Naive thymus-derived CD8-positive, alpha-beta T cell (primary cell): ENCODE measurements at places on chromosomes 6 and 20.

DNA sequence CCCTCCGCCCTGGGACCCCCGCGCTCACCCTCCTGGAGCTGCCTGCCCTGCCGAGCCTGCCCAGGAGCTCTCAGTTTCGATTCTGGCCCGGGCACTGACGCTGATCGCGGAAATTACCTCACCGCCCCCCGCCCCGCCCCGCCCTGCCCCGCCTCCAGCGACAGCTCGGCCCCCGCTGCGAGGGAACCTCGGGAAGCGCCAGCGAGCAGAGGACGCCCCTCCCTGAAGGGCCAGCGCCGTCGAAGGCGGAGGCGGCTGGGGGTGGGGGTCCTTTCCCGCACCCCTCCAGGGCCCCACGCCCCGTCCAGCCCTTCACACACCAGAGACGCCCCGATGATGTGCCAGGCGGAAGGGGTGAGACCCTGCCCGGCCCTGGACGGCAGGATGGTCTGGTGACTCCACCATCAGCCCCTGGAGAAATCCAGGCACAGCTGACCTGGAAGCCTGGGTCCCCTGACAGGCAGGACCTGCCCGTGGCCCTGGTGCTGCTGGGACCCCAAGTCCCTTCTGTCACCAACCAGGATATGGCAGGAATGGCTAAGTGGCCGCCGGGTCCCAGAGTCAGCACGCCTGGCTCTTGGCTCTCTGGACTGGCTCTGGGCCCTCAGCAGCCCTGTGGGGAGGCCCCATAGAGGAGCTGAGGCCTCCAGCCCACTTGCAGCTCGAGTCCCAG, at the start of gene HELZ2:
HELZ2 (minus strand) TSS at position 84 of the 673 bp plus-strand sequence. CDS start 1,854 bp downstream, outside the sequence.
- DNase-seq, result peak; percentile 48

GRCh38 chr20:51876313-51876940, 74.1 kb upstream of the SALL4 start:
- DNase-seq, result no peak

GRCh38 chr6:137717074-137718073, 149.7 kb upstream of the TNFAIP3 start:
- DNase-seq, result peak; percentile 79

DNA sequence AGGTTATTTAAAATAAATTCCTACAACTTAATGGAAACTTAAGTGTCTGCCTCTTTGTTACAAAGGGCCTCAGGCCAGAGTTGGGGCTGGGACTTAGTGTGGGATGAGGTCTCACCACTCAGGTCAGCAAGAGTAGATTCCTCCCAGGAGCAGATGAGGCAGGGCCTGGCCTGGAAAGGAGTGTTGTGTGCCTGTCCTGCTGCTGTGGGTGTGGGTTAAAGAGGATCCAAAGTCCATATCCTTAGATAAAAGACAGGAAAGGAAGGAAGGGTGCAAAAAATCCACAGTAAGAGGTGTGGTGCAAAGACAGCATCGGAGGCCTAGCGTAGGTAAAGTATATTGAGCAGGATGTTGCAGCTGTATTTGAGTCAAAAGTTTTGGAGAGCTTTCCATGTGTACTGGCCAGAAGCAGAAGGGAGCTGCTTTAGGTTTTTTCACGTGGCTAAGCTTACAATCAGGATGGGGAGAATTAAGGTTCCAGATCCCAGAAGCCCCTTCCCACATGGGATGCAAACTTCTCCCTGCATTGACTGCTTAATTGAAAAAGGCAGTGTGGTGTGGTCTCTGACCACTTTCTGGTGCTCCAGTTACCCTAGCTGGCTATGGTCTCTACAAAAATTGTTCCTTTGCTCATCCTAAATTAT, 12.8 kb upstream of the PLCG1 start:
- DNase-seq, result no peak

DNA sequence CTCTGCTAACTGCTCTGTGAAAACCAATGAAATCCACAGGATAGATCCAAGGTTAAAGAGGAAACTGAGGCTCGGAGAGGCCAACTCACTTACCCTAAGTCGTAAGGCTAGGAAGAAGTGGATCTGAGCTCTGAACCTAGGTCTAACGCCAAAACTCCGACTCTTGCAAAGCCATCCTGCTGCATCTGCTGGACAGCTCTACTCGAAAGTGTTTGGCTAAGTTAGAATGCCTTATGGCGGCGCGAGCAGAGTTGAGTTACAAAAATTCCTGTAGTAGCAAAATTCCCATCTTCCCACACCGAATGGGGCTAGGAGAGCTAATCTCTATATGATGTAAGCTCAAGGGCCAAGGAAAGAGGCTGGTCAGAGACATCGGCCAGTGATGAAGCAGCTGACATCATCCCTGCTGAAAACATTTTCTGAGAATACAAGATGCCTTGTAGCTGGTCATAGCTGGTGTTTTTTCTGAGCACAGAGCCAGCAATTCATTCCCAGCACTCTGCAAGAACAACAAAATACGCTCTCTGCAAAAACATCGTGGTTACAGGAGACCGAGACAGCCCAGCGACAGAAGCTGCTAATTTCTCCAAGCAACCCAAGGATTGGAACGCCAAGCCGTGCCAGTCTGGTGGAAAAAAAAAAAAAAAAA, 1.8 kb downstream of the SPATA2 start:
- DNase-seq, result no peak

DNA sequence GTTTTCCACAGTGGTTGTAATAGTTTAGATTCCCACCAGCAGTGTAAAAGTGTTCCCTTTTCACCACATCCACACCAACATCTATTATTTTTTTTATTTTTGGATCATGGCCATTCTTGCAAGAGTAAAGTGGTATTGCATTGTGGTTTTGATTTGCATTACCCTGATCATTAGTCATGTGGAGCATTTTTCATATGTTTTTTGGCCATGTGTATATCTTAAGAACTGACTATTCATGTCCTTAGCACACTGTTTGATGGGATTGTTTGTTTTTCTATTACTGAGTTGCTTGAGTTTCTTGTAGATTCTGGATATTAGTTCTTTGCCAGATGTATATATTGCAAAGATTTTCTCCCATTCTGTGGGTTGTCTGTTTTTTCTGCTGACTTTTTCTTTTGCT, 820.1 kb downstream of the TENT5A start:
- DNase-seq, result no peak

GRCh38 chr6:96164802-96165201, 149.0 kb downstream of the FUT9 start:
- DNase-seq, result no peak

DNA sequence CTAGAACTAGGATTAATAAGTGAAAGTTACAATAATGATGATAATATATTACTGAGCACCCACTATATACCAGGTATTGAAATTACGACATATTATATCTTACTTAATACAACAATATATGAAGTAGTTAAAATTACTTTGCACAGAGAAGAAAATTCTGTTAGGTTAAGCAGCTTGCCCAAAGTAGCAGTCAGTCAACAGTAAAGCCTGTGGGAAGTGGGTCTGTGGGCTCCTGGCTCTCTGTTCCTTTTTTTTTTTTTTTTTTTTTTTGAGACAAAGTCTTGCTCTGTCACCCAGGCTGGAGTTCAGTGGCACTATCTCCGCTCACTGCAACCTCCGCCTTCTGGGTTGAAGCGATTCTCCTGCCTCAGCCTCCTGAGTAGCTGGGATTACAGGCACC, 4.8 kb upstream of the GTF2H4 start:
- no peak for DNase-seq

GRCh38 chr20:33568378-33568777, 78.5 kb downstream of the CBFA2T2 start:
- DNase-seq, result no peak

- DNase-seq, result no peak
Measured at GRCh38 chr20:53281557-53282117, 309.5 kb downstream of the TSHZ2 start.

GRCh38 chr20:1825507-1825906, 69.7 kb upstream of the SIRPA start:
- DNase-seq, result no peak

GRCh38 chr6:120164531-120164930, 815.0 kb upstream of the MAN1A1 start:
- no peak for DNase-seq

GRCh38 chr20:54047048-54047447, 23.3 kb downstream of the BCAS1 start:
- DNase-seq, result no peak

- no peak for DNase-seq
Measured at GRCh38 chr20:41272339-41272738, 45.2 kb downstream of the ZHX3 start.

GRCh38 chr20:12969071-12969669, 39.6 kb upstream of the SPTLC3 start:
- DNase-seq, result no peak

DNA sequence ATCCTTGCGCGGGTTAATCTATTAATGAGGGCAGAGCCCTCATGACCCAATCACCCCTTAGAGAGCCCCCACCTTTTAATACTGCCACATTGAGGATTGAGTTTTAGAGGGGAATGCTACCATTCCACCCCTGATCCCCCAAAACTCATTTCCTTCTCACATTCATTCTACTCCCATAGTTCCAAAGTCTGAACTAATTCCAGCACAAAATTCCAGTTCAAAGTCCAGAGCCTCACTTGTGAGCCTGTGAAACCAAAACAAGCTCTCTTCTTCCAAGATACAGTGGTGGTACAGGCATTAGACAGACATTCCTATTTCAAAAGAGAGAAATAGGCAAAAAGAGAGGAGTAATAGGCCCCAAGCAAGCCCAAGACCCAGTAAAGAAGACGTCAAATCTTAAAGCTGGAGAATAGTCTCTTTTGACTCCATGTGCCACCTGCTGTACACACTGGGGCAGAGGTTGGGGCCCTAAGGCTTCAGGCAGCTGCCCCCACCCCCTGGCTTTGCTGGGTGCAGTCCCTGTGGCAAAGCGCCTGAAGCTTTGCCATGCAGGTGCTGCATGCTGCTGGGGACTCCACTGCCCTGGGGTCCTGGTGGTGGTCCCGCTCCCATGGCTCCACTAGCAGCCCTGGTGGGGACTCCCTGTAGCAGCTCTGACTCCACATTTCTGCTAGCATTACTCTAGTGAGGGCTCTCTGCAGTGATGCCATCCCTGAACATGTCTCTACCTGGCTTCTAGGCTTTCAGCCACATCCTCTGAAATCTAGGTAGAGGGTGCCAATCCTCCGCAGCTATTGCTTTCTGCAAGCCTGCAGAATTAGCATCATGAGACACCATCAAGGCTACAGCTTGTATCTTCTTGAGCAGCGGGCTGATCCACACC, 41.3 kb downstream of the RSPH3 start:
- DNase-seq, result peak; percentile 2

- no peak for DNase-seq
Measured at GRCh38 chr6:133587546-133588160, 301.3 kb upstream of the TCF21 start.

- peak; percentile 43 for DNase-seq
Measured at GRCh38 chr6:44304282-44305199, 8.6 kb downstream of the AARS2 start.

- DNase-seq, result no peak
Measured at GRCh38 chr20:54555150-54555549, 79.8 kb downstream of the DOK5 start.
